ENCODE measurements at places on chromosomes 12 and 14.
A peak's percentile ranks its signal among the peaks of the same experiment; 100 is the strongest.

GRCh38 chr14:65352964-65353530, 59.5 kb upstream of the FUT8 start:
- DNase-seq, result no peak

DNA sequence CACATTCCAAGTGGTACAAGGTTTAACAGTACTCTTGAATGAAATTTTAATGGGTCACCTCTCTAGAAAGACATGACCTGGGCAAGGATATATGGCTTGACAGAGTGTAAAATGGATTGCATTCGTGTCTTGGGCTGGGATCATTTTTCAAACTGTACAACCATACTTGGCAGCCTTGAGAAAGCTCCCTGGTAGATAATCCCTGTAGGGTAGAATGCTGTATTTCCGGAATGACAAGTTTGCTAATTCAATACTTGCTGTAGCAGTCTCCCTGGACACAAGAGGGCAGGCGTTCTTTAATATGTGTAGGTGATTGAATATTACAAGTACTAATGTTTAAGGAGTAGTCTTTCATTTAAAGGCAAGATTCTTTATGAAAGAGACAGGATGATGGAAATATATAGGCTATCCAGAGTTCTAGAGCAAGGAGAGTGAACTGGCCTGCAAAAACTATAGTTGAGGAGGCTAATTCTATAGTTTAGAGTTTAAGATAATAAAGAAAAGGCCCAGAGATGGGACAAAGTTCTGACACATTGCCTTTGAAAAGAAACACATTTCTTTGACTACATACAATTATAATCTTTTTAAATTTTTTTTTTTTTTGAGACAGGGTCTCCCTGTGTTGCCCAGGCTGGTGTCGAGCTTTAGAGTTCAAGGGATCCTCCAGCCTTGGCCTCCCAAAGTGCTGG, 53.4 kb downstream of the PLBD1 start:
- no peak for DNase-seq

DNA sequence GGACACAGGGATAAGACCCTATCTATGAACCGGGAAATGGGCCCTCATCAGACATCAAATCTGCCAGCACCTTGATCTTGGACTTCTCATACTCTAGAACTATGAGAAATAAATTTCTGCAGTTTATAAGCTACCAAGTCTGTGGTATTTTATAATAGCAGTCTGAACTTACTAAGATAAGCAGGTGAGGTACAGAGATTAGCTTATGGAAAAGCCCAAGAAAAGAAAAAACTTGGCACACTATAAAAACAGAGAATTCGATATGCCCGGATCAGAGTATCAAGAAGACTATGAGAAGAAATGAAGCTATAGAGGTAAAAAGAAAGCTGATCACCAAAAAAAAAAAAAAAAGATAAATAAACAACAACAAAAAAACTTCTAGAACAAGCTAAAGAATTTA, 52.6 kb downstream of the EEA1 start:
- no peak for DNase-seq

GRCh38 chr12:87344699-87345098, 684.5 kb downstream of the C12orf50 start:
- DNase-seq, result no peak

DNA sequence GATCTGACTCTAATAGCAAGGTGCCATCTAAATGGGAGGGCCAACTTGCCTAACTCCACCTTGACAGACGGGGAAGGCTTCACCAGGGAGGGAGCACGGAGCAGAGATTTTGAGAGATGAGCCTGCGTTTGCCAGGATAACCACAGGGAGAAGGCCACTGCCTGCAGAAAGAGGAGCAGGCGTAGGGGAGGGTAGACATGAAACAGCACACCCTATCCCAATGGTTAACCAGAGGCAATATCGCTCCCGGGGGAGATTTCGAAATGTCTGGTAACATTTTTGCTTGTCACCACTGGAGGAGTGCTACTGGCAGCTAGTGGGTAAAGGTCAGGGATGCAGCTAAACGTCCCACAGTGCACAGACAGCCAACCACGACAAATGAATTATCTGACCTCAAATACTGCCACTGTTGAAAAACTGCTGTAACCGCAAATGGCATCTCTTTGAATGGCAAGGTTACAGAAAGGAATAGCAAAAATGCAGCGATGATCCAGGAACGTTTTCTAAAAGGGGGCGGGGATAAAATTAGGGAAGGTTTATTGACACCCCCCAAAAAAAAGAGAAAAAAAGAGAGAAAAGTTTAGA, 126.0 kb upstream of the ATF7IP start:
- DNase-seq, result no peak

DNA sequence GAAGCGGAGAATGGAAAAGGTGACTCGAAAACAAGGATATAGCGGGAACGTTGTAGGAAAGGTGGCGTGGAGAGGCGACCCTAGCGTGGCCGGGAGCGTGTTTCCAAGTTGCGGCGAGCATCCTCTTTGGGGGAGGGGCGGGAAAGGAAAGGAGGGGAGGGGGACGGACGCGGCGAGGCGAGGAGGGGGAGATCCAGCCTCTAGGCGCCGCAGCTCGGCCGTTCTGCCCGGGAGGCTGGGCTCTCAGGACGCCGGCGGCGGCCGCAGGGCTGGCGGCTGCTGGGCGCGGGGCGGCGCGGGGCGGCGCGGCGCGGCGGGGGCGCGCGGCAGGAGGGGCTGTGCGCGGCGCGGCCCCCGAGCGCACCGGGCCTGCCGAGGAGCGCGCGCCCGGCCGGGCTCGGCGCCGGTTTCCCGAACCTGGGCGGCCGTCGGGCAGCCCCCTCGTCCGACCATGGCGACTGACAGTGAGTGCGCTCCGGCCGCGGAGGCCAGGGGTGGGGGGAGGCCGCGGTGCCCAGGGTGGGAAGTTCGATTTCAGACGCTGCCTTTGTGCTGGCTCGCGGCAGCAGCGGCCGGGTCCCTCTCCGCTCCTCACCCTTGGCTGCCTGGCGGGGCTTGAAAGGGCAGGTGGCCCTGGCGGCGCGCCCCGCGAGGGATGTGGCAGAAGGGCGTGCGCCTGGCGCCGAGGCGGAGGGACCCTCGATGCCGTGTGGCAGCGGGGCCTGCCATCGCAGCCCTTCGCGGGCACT, 50.3 kb downstream of the SNAPC1 start:
- DNase-seq, result peak; percentile 46

GRCh38 chr12:132175496-132176384, 31.5 kb downstream of the NOC4L start:
- DNase-seq, result no peak
